ENCODE measurements at places on chromosomes 6 and 20. TPM values are rescaled to one million over a fixed set of nuclear protein-coding genes. Genes with fewer than 3 reads are reported as not detected.

- no peak for DNase-seq
Measured at GRCh38 chr20:1330075-1330830, 1.3 kb upstream of the SDCBP2 start.

The LST1 gene
- 4.9 TPM for polyA plus RNA-seq

DNA sequence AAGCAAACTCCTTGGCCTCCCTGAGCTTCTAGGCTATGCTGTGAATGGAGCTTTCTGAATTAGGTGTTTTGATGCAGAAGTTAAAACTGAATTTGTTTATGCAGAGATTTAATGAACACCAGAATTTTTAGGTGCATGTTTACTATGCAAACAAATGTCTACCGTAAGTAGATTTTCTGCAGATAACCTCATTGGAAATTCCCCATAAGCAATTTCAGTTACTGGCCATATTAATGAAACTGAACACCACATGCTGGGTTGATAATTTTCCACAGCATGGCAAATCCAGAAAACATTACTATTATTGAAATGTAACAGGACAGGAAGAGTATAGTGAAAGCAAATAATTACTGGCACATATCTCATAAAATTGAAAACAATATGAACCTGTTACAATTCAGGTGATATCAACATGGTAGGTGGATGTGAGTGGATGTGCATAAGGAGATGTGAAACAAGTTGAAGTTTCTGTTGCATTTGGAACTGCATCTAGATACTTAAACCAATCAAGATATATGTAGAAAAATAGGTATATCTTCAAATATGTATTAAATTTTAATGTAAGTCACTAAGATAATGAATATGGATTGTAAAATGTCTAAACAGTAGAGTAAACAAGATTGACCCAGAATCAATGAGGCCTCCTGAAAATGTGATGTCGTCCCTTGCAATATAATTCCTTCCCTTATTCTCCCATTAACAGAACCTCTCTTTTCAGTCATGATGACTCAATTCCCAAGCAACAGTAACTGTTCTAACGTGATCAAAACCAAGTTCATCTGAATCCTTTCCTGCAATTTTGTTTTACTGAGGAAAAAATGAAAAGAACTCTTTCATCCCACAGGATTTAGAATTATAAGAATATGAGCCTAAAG lies 11.0 kb downstream of the PTCHD4 start:
- DNase-seq = no peak

DNA sequence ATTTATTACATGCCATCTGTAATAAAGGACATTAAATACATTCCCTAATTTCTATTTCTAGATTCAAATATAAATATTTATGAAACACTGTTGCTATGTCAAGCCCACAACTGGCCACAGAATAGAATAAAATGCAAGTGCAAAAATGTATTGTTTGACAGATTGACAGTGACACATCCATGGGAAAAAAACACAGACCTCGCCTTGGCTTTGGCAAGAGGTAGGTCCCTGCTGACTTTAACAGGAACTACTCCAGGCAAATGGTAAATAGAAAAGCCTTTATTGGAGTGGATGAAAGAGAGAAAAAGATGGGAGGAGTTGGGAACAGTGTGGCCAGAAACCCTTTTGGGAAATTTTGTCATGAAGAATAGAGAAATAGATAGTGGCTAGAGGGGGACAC lies 622.9 kb downstream of the UTRN start:
- DNase-seq = no peak

GRCh38 chr6:21263531-21264287 lies 329.8 kb upstream of the SOX4 start:
- no peak for DNase-seq

DNA sequence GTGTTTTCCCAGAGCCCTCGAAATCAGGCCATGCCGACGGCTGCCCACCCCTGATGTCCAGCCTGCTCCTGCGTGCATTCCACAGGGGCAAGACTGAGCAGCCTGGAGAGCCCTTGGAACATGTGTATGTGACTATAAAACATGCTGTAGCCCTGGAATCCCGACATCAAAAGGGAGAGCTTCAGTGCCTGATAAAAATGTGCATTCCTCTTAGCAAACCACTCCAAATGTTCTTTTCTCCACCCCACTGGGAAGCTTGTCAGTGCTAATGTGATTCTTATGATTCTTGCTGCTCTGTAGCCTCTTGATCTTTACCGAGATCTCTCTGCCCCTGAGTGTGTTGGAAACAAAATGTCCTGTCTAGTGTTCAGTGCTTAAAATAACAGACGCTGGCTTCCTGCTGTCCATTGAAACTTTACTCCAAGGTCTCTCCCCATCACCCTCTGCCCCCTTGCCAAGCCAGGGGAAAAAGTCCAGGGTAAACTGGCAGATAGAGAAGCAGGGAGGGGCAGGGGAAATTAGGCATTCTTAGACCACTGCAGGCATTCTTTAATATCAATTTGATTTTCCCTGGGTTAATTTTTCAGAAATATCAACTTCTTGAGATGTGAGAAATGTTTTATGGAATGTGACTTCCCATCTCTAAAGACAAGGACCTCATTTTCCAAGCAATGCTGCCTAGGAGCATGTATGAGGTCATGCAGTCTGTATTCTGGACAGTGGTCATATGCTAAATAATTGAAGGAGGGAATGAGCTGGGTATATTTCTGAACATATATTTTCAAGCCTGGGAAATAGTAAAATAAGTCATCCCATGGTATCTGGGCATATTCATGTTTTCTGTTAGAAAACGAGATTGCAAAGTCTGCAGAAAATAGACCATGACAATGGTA lies 73.8 kb upstream of the ISM1 start:
- DNase-seq = no peak

The PHACTR1 gene
- 9.9 TPM for polyA plus RNA-seq
